NCI-H510A (cell line): ENCODE measurements at places on chromosomes 3 and 15.
A peak's percentile ranks its signal among the peaks of the same experiment; 100 is the strongest.

GRCh38 chr15:42427429-42428223, 63.3 kb downstream of the ZNF106 start:
- DNase-seq: no peak

GRCh38 chr15:60001610-60002527, 2.2 kb upstream of the FOXB1 start:
- no peak for DNase-seq

- DNase-seq: no peak
Measured at GRCh38 chr3:185264849-185265553, 11.2 kb upstream of the EHHADH start.

- no peak for DNase-seq
Measured at GRCh38 chr15:56532721-56533460, 68.0 kb upstream of the MNS1 start.

GRCh38 chr3:60952055-60952454, 299.2 kb downstream of the FHIT start:
- DNase-seq: no peak

DNA sequence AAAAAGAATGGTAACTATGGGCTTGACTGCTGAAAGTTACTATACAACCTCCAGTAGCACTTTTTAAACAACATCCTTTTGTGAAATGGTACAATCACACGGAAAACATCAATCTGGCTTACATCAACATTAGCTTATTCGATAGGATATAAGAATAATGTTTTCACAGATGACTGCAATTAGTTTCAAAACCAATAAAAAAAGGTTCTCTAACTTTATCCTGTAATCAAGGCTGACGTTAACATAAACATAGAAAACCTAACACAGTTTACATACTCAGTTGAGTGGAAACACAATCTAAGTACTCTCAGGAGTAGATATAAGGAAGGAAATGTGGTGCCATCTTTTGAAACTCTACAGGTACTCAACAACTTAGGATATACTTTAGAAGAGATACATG, 102.2 kb downstream of the DLG1 start:
- no peak for DNase-seq

- no peak for DNase-seq
Measured at GRCh38 chr15:74259292-74259648, 23.1 kb downstream of the CCDC33 start.

- DNase-seq: peak; percentile 53
Measured at GRCh38 chr3:132554437-132554836, 42.6 kb upstream of the ACKR4 start.

- DNase-seq: no peak
Measured at GRCh38 chr15:35427091-35427490, 118.9 kb downstream of the DPH6 start.

- DNase-seq: peak; percentile 56
Measured at GRCh38 chr3:49339581-49339940, 292 bp downstream of the USP4 start.

- no peak for DNase-seq
Measured at GRCh38 chr3:146241523-146242240, 9.2 kb downstream of the PLSCR4 start.
